ENCODE measurements at places on chromosomes 6 and 20.

GRCh38 chr6:28351493-28351925 lies 1.8 kb downstream of the ZKSCAN3 start:
- no peak for DNase-seq

DNA sequence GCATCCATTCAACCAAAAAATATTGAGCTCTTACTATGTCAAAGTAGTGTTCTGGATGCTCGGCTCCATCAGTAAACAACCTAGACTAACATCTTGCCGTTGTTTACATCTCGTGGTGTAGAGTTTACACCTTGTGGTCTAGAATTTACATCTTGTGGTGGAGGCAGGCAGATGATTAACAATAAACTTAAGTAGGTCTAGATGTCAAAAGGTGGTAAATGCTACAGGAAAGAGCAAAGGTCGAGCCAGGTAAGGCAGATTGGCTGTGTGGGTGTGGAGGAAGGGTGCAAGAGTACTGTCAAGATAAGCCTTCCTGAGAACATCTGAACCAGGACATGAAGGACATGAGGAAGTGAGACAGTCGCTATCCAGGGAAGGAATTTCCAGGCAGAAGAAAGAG lies 88.4 kb upstream of the ESR1 start:
- DNase-seq = no peak

- DNase-seq = no peak
Measured at GRCh38 chr6:110493253-110493800, 16.9 kb upstream of the SLC22A16 start.

DNA sequence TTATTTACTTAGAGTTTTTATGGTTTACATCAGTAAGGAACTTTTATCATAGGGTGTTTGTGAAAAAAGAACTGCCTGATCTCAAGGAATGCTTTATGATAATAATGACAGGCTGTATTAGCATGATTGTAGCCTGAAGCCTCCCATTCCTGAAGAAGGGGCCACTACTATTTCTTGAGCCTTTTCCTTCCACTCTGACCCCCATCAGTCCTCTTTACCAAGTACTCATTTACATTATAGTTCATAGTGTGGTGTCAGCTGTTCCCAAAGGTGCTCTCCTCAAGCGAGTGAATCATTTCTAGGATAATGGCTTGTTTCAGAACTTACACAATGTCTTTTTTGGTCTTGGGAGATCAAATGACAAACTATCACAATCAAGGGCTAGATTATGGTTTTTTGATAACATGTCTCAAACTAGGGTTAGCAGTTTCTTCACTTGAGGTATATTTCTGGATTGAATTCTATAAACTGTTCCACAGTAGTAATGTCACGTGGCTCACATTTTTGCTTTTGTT lies 283.6 kb downstream of the CDKAL1 start:
- DNase-seq = no peak

- no peak for DNase-seq
Measured at GRCh38 chr20:39048000-39048696, 86.0 kb downstream of the DHX35 start.

DNA sequence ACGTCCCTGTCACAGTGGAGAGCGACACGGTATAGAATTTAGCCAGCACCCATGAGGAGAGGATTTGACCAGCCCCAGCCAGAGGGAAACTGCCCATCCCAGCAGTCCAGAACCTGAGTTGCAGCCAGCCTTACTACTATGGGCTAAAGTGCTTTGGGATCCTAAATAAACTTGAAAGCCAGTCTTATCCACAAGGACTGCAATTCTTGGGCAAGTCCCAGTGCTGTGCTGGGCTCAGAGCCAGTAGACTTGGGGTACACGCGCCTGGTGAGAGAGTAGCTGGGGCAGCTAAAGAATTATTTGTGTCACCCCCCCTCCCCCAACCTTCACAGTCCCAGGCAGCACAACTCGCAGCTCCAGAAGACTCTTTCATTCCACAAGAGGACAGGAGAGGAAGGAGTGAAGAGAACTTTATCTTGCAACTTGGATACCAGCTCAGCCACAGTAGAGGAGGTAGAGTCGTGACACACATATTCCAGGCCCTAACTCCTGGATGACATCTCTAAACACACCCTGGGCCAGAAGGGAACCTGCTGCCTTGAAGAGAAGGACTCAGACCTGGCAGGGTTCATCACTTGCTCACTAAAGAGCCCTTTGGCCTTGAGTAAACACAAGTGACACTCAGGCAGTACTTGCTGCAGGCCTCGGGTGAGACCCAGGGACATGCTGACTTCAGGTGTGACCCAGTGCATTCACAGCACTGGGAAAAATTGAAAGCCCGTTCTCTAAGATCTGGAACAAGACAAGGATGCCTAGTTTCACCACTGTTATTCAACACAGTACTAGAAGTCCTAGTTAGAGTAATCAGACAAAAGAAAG lies 100.3 kb downstream of the REV3L start:
- DNase-seq = no peak

DNA sequence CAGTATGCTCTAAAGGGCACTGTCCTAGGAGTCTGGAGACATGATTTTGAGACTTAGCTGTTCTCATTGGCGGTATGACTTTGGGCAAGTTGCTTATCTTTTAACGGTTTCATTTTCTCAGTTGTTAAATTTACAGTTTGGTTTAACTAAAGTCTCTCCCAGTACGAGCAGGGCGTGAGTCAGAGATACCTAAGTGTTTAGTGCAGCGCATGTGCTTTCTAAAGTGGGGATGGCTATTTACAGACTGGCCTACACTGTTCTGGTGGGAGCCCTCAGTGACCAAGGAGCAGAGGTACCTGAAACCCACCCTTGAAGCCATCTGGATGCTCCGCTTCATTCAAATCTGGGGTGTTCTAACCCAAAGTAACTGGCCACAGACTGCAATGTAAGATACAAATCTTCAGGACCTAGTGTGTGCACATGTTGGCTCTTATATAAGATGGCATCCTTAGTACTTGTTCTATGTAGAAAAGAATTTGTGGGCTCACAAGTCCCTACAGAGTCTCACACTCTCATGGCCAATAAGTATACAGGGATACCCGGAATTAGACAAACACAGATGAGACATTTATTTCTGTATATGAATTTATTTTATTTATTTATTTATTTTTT lies 10.7 kb downstream of the MSH5 start:
- no peak for DNase-seq

- DNase-seq = no peak
Measured at GRCh38 chr6:169274781-169275180, 21.1 kb upstream of the THBS2 start.

DNA sequence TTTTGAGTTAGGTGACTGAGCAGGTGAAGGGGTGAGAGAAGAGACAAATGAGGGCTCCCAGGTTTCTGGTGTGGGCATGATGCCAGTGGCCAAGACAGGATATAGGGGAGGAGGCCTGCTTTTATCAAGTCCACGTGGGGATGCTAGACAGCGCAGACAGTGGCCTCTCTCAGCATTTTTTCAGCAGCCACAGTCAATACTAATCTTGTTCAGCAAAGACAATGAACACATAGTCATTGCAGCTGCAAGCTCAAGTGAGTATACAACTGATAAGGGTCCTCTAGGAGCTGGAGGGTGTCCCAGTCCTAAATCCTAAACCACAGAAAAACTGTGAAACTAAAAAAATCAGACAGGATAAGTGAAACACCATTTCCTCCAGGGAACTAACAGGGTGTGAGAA lies 48.6 kb downstream of the UQCC1 start:
- no peak for DNase-seq

- DNase-seq = no peak
Measured at GRCh38 chr6:154931711-154932424, 63.2 kb upstream of the TIAM2 start.

DNA sequence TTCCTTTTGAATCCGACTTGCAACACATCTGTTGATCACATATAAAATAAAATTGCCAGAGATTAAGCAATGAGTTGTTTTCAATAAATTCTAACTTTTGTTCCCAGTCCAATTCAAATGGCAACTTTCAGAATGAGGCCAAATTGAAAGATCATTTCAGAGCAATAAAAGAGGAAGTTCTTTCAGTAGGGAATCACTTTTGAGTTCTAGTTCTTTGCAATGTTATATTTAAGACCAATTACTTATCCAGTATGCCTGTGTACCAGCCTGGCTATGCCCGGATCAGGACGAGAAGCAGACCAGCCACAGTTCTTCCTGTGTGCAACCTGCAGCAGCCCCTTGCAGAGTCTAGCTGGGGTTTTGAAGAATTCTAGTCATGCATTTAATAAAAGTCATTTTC lies 232.5 kb downstream of the BTBD9 start:
- no peak for DNase-seq

DNA sequence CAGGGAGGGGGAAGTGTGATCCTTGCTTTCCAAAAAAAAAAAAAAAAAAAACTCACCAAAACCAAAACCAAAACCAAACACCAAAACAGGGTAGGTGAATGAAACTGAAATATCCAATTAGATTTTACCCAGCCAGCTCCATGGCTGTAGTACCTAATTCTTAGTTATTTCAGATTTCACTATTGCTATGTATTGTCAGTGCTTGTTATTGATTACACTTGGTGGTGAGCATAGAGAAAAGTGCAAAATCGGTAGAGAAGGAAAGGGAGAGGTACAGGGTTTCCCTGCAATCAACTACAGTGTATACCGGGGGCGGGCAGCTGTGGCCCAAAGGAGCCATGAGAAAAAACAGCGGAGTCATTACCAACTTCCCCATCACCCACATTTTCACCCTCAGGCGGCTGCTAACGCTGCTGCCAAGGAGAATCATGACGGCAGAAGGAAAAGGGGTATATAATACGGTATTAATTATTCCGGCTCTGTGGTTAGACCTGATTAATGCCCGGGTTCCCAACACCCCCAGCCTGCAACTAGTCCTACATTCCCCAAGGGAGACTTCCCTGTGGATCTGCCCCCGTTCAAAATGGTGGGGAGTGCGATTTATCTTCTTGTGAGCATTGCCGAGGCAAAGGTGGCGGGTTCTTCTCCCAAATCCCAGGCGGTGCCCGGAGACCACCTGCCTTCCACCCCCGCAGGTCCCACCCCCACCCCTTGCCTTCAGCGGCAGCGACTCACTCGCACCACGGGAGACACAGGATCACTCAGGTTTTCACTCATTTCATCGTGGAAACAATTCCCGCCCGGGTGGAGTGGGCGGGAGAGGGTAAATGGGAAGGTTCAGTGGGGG lies at the start of gene C6orf62:
C6orf62 (minus strand) TSS at position 30 of the 847 bp plus-strand sequence. CDS start 486 bp downstream, outside the sequence.
- DNase-seq = no peak

DNA sequence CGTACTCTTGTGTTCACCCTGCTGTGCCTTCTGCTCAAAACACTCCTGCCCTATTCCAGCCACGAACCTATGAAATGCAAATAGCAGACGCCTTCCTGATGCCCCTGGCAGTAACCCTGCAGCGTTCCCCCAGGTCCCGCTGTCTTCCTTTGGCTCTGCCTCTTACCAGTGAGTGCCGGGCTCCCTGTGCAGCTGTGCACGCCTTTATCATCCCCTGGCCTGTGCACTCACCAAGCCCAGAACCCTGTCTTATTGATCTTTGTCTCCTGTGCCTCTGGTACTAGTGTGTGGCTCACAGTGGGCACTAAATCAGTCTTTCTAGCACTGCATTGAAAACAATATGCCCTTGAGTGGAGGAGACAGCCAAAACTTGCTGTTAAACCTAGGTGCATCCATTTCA lies 19.7 kb downstream of the ZDHHC14 start:
- DNase-seq = no peak

DNA sequence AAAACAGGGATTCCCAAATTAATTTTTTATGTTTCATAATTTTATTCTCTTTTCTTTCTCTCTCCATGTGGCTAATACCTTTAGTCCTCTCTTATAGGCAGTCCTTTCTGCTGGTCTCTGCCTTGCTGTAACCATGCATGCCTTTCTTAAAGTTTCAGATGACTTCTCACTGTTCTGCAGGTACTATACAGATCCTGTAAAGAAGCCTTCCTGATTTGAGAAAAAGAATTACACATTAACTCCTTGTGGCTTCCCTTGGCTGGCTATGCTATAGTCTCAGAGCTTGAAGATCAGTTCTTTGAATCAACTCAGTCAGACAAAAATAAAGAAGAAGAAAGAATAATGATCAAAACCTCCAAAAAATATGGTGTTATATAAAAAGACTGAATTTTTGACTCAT lies 7.3 kb upstream of the GPR63 start:
- DNase-seq = no peak

DNA sequence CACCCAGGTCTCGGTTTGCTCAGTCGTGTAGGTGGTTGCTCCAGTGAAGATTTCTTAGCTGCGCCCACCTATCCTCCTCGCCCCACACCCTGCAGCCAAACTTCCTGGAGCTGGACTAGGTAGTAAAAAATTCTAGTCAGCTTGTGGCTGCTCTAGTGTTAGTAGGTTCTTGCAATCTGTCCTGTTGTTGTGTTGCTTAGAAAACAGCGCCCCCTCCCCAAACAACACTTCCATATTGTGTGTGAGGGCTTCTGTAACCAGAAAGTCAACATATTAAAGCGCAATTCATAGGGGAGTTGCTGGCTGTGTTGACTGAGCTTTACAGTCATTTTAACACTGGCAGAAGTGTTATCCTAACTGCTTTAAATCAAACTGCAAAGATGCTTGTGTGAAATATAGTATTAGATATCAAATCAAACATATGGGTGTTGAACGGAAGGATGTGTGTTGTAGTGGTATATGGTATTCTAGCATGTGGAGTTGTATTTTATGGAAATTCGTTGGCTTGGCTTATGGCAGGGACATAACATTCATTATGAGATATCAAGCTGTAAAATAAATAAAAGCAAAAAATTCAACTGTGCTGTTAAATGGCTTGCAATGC lies 122.5 kb downstream of the ARID1B start:
- DNase-seq = no peak

GRCh38 chr6:129901910-129902309 lies 40.8 kb upstream of the TMEM244 start:
- DNase-seq = no peak

- DNase-seq = no peak
Measured at GRCh38 chr6:158832026-158832425, 12.9 kb upstream of the EZR start.

DNA sequence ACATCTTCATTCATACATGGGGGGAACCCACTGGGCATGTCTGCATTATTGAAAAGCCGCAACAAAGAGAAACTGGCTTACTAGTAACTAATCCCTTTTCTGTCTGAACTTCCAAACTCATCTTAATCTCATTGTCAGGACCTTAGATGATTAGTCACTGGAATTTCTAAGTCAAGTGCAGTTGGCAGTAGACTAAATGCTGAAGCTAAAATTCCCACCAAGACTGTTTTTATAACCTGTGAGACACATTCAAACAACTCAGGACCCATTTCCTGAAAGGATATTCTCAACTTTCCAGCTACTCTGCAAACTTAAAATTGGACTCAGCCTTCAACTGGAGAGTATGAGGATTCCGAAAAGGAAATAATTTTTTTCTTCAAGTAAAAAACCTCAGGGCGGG lies 94.8 kb upstream of the SCAF8 start:
- no peak for DNase-seq

DNA sequence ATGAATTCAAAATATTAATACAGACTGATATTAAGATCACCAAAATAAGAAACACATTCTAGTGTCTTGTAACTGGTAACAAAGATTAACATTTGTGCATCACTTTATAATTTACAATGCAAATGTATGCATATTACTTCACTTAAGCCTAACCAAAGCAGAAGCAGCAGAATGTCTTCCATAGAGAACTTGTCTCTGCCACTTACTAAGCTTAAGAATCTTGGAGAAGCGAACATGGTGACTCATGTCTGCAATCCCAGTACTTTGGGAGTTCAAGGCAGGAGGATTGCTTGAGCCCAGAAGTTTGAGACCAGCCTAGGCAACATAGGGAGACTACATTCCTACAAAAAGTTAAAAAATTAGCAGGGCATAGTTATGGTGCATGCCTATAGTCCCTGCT lies 18.8 kb downstream of the AK9 start:
- no peak for DNase-seq

GRCh38 chr6:12962987-12963386 lies 246.4 kb downstream of the PHACTR1 start:
- no peak for DNase-seq

All from cortex of kidney (tissue), 1 donor.